ENCODE measurements at places on chromosomes 7 and 10. TPM values are rescaled to one million over a fixed set of nuclear protein-coding genes. Genes with fewer than 3 reads are reported as not detected.

GRCh38 chr7:79489371-79489770, 35.9 kb upstream of the MAGI2 start:
- DNase-seq: no peak
- H3K27ac ChIP-seq: no peak overlapping the region
- no peak overlapping the region for H3K4me3 ChIP-seq
- no peaks in the 10 kb centered on the region for H3K36me3 ChIP-seq
- no peaks in the 10 kb centered on the region for H3K4me1 ChIP-seq
- no peaks in the 10 kb centered on the region for H3K27me3 ChIP-seq

GRCh38 chr7:70595370-70595754, 536.6 kb upstream of the GALNT17 start:
- H3K27me3 ChIP-seq: peaks cover 46% of the 10 kb centered on the region
- peak overlapping the region; percentile 59 for H3K4me3 ChIP-seq
- H3K4me1 ChIP-seq: peaks cover 7% of the 10 kb centered on the region
- H3K27ac ChIP-seq: no peak overlapping the region

STEAP1B gene
- total RNA-seq: 8.7 TPM

ITPRID1 gene
- total RNA-seq: 0.13 TPM

PRKG1 gene
- 15.2 TPM for total RNA-seq

DNA sequence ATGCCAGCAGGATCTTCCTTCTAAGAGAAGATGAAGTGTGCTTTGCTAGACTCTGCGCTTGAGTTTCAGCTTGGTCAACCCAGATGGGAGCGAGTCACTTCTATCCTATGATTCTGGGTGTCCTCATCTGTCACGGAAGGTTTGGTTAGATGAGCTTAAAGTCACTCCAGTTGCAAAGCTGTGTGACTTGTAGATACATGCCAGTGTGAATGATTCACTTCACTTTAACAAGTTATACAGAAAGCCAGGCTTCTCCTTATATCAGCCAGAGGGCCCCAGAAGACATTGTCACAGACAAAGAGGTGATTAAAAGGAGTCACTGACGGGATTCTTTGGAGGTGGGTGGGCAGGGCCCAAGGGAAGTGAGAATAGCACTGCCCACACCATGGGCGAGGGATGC, 122.6 kb upstream of the PFKP start:
- DNase-seq: peak; percentile 22
- no peak overlapping the region for H3K4me3 ChIP-seq
- no peak overlapping the region for H3K27ac ChIP-seq
- H3K36me3 ChIP-seq: no peaks in the 10 kb centered on the region
- no peaks in the 10 kb centered on the region for H3K27me3 ChIP-seq
- no peaks in the 10 kb centered on the region for H3K4me1 ChIP-seq

- DNase-seq: no peak
- no peaks in the 10 kb centered on the region for H3K36me3 ChIP-seq
- peaks cover 3% of the 10 kb centered on the region for H3K4me1 ChIP-seq
- no peak overlapping the region for H3K27ac ChIP-seq
- H3K27me3 ChIP-seq: no peaks in the 10 kb centered on the region
Measured at GRCh38 chr10:60817398-60817805, 39.1 kb downstream of the CDK1 start.

DNA sequence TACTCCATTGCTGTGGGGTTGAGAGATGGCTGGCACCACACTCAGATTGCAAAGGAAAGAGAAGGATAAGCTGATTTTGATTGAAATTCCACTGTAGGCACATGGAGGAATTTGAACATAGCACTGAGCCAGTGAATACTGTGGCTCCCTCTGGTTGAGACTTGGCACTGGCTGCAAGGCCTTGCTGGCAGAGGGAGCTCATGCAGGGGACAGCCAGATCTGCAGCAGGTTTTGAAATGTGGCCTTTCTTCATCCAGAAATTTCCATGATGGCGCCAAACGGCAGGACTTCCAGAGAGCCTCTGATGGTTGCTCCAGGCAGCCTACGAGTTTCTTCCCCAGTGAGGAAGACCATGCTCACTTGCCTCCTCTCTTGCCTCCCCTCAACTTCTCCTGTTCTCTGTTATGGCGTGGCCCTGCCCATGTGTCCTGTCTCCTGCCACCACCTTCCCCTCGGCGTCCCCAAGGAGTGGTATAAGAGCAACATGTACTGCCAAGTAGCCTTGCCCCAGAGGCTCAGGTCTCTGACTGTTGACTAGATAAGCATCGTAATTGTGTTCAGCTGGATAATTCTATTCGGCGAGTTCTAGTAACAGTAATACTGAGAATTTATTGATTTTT, 265.6 kb downstream of the CCDC3 start:
- H3K27ac ChIP-seq: no peak overlapping the region
- H3K27me3 ChIP-seq: no peaks in the 10 kb centered on the region
- H3K36me3 ChIP-seq: no peaks in the 10 kb centered on the region
- H3K4me1 ChIP-seq: no peaks in the 10 kb centered on the region

Measured in H1 (cell line).